ENCODE measurements at places on chromosomes 3 and 15. TPM values are rescaled to one million over a fixed set of nuclear protein-coding genes. Genes with fewer than 3 reads are reported as not detected.

The UBAP1L gene
- total RNA-seq: 2.8 TPM

The PPP1R14D gene
- total RNA-seq: not detected

The GOLGA8K gene
- total RNA-seq: 0.30 TPM

The WNT5A gene
- 77.3 TPM for total RNA-seq

The DMXL2 gene
- total RNA-seq: 35.8 TPM

The MCTP2 gene
- 25.3 TPM for total RNA-seq

Data from smooth muscle cell of the umbilical artery (primary cell).